ENCODE measurements at places on chromosomes 11 and 22. TPM values are rescaled to one million over a fixed set of nuclear protein-coding genes. Genes with fewer than 3 reads are reported as not detected.

GRCh38 chr11:30465192-30465591 is 121.0 kb downstream of the MPPED2 start:
- no peak for DNase-seq

- DNase-seq: peak; percentile 71
These were observed 69.1 kb downstream of the CTTN start for GRCh38 chr11:70467201-70468085.

The MS4A3 gene
- total RNA-seq: not detected

GRCh38 chr22:46068593-46069491 is 81.5 kb upstream of the PPARA start:
- no peak for DNase-seq

The HOATZ gene
- not detected for total RNA-seq

DNA sequence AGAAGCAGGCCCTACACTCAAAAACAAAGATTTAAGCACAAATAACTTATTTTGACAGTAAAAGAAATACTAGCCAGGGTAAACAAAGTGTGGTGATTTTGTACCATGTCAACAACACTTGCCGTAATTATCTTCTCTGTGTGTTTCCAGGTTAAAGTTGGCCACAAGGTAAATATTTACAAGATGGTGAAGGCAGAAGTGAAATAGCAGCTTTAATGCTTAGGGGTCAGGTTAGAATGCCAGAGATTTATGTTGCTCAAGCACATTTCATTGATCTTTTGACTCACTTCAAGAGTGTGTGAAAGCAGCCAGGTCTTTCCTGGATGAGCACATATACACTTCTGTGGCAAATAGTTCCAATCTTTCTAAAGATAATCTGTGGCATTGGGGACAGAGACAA is 270.2 kb upstream of the LUZP2 start:
- no peak for DNase-seq

DNA sequence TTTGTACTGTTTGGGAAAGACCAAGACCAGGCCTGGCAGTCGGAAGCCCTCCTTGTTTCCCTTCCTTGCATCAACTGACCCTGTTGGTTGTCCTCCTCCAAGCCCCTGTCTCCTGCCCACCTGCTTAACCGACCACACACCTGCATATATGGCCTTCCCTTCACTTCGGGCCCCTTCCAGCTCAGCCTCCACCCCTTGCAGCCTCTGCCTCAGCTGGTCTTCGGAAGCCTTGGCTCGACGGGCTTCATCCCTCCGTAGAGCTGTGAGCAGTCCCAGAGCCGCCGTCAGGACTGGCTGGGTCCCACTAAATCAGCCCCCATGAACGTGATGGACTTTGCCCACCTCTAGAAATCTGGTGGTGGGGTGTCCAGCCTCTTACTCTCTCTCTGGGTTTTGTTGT is 8.4 kb downstream of the NHERF4 start:
- DNase-seq: no peak

GRCh38 chr11:64753380-64754123 is 6.2 kb downstream of the PYGM start:
- no peak for DNase-seq

DNA sequence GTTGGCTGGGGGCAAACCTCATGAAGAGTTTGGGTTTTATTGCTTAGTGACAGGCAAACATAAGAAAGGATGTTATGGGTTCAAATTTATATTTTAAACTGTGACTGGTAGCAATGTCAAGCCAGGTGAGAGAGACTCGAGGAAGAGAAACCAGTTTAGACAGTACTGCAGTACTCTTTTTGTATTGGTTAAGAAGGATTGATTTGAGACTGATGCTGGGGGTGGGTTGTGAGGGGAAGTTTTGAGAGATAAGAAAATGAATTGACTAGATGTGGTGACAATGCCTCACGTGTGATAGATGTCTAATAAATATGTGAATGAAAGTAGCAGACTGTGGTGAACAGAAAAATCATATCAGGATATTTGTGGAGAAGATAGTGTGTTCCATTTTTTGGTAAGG is 142.4 kb downstream of the DDX10 start:
- DNase-seq: no peak

- DNase-seq: no peak
These were observed 85.1 kb downstream of the PHF21B start for GRCh38 chr22:44924710-44925109.

GRCh38 chr22:25161916-25162530 is 37.6 kb upstream of the CRYBB3 start:
- DNase-seq: no peak

The RNASEH2C gene
- total RNA-seq: 26.1 TPM

DNA sequence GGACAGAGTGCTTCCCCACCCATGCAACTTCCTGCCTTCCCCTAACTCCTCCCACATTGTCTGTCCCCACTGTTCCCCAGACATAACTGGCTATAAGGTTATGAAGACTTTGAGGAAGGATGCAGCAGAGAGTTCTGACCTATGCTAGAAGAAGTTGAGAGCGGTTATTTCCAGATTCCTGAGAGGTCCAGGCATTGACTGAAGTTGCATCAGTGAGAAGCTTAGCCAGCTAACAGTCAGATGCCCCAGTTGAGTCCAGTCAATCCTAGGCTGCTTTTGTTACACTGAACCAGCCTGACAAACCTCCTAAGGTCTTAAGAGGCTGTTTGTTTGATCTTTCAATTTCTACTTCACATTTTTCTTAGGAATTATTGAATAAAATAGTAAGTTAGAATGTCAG is 937.9 kb upstream of the CCDC90B start:
- DNase-seq: no peak

The OR51F1 gene
- total RNA-seq: not detected

GRCh38 chr11:47003180-47003877 is 66.8 kb downstream of the CSTPP1 start:
- DNase-seq: no peak

- no peak for DNase-seq
These were observed 67.7 kb downstream of the ARHGAP8 start for GRCh38 chr22:44819966-44820631.

DNA sequence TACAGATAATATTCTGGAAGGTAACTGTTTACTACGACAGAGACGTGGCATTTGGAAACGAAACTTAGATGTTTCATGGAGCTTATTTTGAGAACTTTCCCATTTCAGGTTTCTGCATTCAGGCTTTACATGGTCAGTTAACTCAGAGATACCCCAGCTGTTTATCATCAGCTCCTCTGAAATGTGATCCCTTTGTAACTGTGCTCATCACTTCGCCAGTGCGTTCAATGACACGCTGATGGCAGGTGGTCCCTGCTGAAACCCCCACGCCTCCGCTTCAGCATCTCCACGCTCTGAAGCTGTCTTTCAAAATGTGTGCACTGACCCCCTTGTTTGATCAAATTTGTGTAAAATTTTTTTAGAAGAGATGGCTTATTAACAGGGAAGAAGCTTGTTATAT is 30.5 kb downstream of the ALG12 start:
- no peak for DNase-seq

DNA sequence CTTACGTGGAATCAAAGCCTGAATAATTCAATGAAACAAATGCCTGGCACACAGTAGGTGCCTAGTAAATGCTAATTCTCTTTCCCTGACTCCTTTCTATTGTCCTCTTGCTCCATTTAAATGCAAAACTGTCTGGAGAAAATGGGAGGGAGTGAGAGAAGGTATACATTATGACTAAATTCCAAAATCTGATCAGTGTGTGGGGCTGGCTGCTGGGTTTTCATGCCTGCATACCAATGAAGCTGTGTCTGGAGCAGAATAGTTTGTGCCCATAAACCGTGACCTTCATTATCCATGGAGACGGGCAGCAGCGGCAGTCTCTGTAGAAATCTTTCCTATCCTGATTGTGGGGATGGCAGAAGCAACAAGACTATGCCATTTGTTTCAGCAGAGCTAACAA is 223.4 kb upstream of the ZBED5 start:
- DNase-seq: no peak

GRCh38 chr22:46638601-46639431 is 18.6 kb downstream of the GRAMD4 start:
- DNase-seq: no peak

GRCh38 chr11:95149651-95150364 is 60.2 kb downstream of the ENDOD1 start:
- DNase-seq: peak; percentile 52

- no peak for DNase-seq
These were observed 30.4 kb downstream of the SLC22A12 start for GRCh38 chr11:64621283-64622019.

- no peak for DNase-seq
These were observed 70.9 kb upstream of the SORL1-AS1 start for GRCh38 chr11:121523581-121524232.

GRCh38 chr11:46604796-46605195 is 11.0 kb upstream of the AMBRA1 start:
- DNase-seq: no peak

DNA sequence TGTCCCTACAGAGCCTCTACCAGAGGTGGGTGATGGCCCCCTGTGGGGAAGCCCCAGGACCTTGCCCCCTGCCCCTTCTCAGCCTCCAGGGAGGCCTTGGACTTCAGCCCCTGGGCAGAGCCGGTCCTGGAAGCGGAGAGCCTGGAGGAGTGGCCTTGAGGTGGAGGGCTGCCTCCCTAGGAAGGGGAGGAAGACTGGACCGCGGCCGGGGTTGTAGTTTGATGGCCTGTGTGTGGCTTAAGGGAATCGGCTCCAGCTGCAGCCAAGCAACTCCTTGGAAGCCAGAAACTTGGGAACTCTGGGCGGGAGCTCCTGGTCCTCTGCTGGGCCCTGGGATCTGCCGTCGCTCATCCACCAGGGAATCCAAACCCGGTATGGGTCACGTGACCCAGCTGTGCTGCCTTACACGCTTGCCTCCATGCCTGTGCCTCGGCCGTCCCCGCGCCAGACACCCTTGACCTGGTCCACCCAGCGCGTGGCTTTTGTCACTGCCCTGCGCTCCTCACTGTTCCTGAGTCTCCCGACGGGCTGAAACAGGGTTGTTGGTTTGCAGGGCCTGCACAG is 23.5 kb upstream of the ARHGAP8 start:
- DNase-seq: no peak

GRCh38 chr11:33891714-33892327 is at the start of gene LMO2:
Gene LMO2, minus strand, starts transcription at chr11:33892076. Its CDS starts 22,360 bp downstream, at chr11:33869716.
- DNase-seq: no peak

The UBQLN3 gene
- not detected for total RNA-seq

The LMO2 gene
- 7.2 TPM for total RNA-seq

- no peak for DNase-seq
These were observed 77.9 kb upstream of the WNT11 start for GRCh38 chr11:76284161-76284560.

- no peak for DNase-seq
These were observed 3.5 kb downstream of the KRTAP5-10 start for GRCh38 chr11:71568704-71569349.

GRCh38 chr11:78886616-78887015 is 312.0 kb upstream of the NARS2 start:
- no peak for DNase-seq

GRCh38 chr22:42364604-42365110 is 67.5 kb downstream of the NFAM1 start:
- no peak for DNase-seq

DNA sequence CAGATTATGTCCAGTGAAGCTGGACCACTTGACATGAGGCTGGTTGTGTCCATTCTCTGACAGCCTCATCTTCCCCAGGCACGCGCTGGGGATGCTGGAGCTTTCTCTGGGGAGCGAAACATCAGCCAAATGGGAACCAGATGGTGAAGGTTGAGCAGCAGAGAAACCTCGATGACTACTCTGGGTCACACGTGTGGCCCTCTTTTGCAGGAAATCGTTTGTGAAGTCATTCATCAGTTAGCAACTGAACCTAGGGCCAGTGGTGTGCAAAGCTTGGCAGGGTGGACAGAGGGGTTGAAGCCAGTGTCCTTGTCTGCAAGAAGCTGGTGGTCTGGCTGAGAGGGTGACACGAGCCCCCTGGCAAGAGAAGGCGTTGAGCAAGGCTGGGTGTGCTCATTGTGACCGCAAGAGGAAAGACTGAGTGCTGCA is 109.8 kb downstream of the ZBTB16 start:
- no peak for DNase-seq

GRCh38 chr11:95524314-95525036 is 265.1 kb downstream of the FAM76B start:
- DNase-seq: no peak

The APLNR gene
- 7.1 TPM for total RNA-seq

GRCh38 chr11:59172345-59173079 is 580 bp downstream of the DTX4 start:
- DNase-seq: peak; percentile 69
